ENCODE measurements at places on chromosomes 3 and 15.

- peak; percentile 58 for DNase-seq
These were observed 29.7 kb downstream of the PLXND1 start for GRCh38 chr3:129576514-129577352.

DNA sequence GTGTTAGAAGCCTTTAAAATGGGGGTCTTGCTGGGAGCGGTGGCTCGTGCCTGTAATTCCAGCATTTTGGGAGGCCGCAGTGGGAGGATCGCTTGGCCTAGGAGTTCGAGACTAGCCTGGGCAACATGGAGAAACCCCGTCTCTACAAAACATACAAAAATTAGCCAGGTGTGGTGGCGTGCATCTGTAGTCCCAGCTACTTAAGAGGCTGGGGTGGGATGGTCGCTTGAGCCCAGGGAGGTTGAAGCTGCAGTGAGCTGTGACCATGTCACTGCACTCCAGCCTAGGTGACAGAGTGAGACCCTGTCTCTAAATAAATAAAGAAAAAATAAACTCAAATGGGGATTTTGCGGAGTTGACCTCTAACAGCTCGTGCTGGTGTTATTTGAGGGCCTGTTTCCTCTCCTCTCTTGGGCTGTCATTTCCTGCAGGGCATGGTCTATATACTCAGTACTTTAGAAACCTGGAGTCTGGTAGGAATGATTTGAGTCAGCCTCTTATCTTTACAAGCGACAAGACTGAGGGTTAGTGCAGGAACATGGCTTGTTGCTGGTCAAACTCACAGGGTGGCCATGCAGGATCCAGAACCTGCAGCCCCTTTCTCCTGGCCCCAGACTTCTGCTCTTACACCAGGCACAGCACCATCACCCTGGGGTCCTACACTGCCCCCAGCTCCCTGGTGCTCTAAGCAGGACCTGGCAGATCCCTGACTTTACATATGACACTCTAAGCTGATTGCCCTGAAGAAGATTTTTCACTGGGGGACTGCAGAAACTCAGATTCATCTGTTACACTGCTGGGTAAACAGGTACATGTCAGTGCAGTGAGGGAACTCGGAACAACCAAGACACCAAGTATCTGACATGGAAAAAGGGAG lies 15.1 kb downstream of the EHD4 start:
- no peak for DNase-seq

- no peak for DNase-seq
These were observed 47.5 kb upstream of the EPHB3 start for GRCh38 chr3:184514171-184514490.

DNA sequence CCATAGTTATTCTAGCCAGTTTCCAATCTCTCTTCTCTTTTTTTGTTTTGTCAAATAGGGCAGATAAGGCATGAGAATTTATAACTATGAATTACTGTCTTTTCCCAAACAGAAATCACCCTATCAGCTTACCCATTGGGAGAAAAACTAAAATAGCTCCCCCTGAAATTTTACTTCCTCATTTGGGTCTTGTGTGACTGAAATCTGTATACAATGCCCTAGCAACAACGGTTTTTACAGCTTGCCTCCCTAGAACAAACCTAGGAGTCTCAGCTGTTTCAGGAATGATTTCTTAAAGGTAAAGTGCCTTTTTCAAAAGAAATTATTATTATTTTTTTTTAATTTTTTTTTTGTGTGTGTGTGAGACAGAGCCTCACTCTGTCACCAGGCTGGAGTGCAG lies 56.8 kb downstream of the CD86 start:
- DNase-seq: no peak

DNA sequence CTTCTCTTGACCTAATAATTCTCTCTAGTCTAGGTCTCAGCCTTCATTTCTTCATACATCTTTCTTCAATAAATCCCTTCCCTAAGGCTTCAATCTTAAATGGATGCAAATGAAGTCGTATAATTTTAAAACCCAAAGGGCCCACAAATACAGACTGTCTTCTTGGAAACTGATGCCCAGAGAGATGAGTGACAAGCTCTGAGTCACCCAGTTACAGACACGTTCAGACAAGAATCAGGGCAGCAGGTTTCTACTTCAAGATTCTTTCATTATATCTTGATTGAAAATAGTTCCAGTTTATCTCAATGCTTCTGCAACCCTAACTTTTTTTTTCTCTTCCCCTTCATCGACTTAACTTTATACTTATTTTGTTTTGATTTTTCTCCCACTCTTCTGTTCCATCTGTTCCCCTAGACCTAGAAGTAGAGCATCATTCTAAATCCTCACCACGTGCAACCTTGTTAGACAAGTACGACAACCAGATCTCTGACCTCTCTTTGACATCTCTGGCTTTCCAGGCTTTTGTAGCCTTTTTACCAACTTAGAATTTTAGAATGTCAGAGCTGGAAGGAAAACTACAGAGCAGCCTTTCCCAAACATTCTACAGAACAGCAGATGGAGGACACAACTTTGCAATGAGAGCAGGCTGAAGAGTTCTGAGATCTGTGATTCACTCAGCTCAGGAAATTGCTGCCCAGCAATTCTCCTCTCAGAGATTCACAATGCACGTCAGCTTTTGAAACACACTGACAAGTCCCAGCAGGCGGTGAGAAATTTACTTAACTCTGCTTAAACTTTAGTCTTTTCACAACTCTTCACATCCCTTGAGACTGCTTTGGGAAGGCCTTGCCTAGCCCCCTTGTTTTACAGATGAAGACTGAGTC lies 25.3 kb downstream of the NCEH1 start:
- DNase-seq: no peak

GRCh38 chr15:99631255-99631654 lies 65.5 kb downstream of the MEF2A start:
- DNase-seq: no peak

Measured in heart right ventricle (tissue), 16 donors.